T-cell (primary cell): ENCODE measurements at places on chromosomes 16 and 17. TPM values are rescaled to one million over a fixed set of nuclear protein-coding genes. Genes with fewer than 3 reads are reported as not detected.

The SRSF1 gene
- total RNA-seq, result 112 TPM

GRCh38 chr16:47150067-47150466 lies 6.3 kb upstream of the NETO2 start:
- no peak overlapping the region for H3K27ac ChIP-seq
- no peaks in the 10 kb centered on the region for H3K36me3 ChIP-seq
- DNase-seq, result no peak
- H3K27me3 ChIP-seq, result peaks cover 3% of the 10 kb centered on the region
- no peak overlapping the region for H3K4me3 ChIP-seq

- no peaks in the 10 kb centered on the region for H3K27me3 ChIP-seq
- no peaks in the 10 kb centered on the region for H3K4me1 ChIP-seq
- H3K27ac ChIP-seq, result no peak overlapping the region
- no peak overlapping the region for H3K4me3 ChIP-seq
- no peak for DNase-seq
These were observed 345.4 kb downstream of the PMP22 start for GRCh38 chr17:14919631-14920213.

DNA sequence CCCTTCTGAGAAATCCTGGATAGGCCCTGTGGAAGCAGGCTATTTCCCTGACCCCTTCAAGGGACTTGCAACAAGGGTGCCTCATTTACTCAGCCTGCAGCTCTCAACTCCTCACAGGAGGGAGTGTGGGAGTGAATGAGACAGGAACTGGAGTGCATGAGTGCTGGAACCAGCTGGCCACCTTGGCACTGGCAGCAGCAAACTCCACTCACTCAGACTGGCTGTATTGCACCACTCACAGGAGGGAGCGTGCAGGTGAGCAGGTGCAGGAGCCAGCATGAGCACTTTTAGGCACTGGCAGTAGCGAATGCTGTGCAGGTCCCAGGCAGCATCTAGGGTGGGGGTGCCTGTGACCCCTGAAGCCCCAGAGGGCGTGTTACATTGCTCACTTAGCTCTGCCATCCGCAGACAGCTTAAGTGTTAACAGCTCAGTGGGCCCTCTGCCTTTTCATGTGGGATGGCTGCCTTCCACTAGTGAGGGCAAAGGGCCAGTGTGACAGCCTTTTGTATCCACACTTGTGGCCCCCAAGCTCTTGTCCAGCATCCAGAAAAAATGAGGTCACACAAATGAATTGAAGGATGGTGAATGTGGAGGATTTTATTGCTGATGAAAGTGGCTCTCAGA lies 11.0 kb upstream of the ZNHIT3 start:
- DNase-seq, result no peak
- H3K27ac ChIP-seq, result no peak overlapping the region
- H3K36me3 ChIP-seq, result no peaks in the 10 kb centered on the region
- no peaks in the 10 kb centered on the region for H3K4me1 ChIP-seq
- H3K27me3 ChIP-seq, result no peaks in the 10 kb centered on the region
- H3K4me3 ChIP-seq, result no peak overlapping the region
